AG08396 (cell line): ENCODE measurements at places on chromosomes 2 and 18.
A peak's percentile ranks its signal among the peaks of the same experiment; 100 is the strongest.

DNA sequence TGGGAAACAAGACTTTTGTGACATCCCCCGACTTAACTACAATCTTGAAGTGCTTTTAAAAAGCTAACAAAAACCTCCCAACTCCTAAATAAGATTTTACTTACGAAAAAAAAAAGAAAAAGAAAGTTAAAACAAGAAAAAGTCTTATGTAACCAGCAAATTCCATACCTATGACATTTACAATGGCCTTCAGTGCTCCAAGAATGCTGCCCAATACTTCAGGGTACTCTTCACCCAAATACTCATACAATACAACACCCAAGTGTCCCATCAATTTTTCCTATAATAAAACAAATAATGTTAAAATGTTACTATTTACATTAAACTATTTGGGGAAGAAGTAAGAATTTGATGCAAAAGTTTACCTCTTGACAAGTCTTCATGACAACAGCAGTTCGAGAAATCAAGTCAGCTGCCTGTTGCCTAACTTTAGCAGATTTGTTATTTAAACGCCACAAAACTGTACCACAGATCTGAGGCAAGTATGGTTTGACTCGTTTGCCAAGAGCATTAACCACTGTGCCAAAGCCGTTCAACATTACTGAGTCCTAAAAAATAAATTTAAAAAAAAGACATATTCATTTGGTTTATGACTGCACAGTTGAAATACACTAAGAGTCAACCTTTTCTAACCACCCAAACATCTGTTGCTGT, 34.8 kb downstream of the SF3B1 start:
- DNase-seq = no peak

- peak; percentile 55 for DNase-seq
These were observed 384.5 kb downstream of the MTX2 start for GRCh38 chr2:176653479-176654443.

DNA sequence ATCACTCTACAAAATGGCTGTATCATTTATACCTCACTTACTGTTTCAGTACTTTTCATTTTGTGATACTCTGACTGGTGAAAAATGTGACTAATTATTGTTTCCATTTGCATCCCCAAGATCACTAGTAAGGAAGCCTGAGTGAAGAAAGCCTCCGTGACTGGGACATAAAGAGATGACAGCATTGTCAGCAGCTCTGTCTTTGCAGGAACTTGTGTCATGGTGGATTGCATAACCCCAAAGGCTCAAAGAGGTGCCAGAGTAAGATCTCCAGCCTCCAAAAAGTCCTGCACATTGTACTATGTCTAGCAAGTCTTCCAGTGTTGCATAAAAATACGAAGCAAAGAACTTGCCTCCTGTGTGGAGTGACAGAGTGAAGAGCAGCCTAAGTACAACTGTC, 187.5 kb upstream of the CRIM1 start:
- DNase-seq = no peak

DNA sequence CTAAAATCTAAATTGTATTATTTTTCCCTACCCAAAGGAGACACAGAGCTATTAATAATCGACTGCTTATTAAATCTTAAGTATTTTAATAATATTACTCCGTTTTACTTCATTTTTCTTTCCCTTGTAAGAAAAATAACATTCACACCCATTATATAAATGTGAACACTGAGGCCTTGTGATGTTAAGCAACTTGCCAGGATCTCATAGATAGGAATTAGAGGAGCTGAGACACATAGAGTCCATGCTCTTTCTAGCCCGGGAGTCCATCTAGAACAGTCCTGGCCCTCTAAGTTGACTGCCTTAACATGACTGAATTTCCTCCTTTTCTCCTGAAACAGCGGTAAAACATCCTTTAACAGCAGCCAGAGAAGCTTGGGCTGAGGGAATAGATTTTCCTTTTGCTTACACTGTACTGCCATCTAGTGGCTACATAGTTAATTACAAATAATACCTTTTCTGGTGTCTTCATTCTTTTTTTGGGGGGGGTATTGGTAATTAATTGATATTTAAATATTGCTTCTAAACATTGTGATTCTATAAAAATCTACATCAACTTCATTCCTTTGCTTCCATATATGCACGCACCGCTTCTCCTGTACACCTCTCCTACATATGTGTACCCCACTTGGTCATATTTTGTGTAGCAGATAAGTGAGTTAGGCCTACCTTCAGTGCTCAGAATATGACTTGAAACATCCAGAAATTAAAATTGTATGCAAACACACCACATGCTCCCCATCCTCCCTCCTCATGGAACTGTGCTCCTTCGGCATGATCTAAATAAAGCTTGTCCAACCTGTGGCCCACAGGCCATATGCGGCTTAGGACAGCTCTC, 125.8 kb upstream of the HNMT start:
- peak; percentile 62 for DNase-seq

DNA sequence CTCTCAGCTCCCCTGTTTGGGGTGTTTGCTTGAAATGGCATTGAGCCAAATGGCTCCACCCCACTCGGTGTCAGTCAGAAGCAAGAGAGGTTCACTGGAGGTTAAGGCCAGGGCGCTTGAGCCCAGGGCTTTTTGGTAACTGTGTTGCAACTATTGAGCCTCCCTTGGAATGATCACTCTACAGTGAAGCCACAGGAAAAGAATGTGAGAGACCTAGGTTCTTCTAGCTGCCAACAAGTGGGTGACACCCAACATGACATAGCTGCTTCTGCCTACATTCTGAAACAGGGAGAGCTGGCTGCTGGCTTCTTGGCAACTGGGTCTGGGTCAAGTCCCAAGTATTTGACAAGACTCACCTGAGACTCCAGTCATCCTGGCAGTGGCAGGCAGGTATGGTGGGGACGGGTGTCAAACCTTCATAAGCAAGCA, 7.1 kb upstream of the GRHL1 start:
- peak; percentile 31 for DNase-seq

- DNase-seq = no peak
These were observed 500.9 kb upstream of the DSEL start for GRCh38 chr18:68017385-68017784.

DNA sequence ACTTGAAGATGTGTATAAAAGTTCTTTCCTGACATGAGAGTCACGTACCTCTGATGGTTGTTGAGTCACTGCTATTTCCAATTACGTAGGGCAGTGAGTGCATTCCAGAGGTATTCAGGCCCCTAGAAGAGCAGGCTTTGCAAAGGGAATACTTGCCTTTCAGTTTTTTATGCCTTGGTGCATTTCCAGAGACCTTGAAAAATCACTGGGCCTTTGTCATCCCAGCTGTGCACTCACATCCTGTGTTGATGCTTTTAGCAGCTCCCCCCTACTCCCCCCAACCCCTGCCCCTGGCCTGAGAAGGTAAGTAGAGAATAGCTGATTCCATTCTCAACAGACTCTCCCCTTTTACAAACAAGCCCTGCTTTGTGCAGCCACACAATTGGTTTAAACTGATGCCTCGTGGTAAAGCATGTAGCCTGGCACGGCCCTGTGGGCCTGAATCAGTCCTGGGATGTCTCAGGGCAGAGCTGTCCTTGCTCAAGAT, 174.2 kb downstream of the PRPF40A start:
- DNase-seq = peak; percentile 66

DNA sequence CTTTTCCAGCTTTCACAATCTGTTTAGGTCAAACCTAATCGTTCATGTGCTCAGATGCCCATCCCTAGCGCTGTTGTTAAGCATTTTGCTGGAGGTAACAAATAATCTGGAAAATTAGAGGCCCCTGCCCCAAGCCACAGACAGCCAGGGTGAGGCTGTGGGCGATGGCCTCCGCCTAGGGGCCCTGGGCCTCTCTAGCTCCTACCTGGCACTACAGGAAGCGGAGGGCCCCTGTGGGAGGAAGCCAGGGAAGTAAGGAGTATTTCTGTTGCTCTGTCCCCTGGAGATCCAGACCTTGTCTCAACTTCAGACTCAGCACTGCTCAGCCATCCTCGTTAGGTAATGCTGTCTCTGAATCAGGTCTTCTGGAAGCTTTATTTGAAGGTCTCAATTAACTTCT, 12.4 kb upstream of the FOSL2 start:
- DNase-seq = no peak

- peak; percentile 47 for DNase-seq
These were observed 297.1 kb downstream of the ARHGAP15 start for GRCh38 chr2:143426296-143426695.

DNA sequence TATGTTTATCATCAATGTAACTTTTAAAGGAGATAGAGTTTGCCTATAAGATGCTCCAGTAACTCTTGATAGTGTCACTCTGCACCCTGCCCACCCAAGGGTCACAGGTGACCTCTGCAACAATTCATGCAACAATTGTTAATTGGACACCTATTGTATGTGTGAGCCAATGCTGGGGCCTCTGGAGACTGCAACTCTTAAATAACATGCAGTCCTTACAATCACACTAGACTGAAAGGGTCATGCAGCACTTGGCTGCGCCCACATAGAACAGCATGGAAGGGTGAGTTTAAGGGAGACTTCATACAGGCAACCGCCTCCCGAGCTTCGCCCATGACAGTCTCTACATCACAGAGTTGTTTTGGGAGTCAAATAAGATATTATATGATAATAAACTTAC, 137.1 kb upstream of the TWIST2 start:
- no peak for DNase-seq

DNA sequence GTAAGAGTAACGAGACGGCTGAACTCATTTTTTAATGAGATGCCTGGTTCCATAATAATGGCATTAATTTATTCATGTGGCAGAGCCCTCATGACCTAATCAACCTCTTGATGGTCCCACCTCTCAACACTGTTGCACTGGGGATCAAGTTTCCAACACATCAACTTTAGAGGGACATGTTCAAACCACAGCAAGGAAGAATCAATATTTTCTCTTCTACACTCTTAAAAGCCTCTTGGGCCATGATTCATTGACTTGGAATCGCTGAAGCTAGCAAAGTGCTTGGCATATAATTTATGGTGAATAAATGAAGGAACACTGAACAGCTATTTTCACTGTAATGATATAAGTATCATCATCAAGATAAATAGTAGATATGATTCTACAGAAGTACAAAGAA, 333.0 kb downstream of the TNS1 start:
- DNase-seq = no peak

DNA sequence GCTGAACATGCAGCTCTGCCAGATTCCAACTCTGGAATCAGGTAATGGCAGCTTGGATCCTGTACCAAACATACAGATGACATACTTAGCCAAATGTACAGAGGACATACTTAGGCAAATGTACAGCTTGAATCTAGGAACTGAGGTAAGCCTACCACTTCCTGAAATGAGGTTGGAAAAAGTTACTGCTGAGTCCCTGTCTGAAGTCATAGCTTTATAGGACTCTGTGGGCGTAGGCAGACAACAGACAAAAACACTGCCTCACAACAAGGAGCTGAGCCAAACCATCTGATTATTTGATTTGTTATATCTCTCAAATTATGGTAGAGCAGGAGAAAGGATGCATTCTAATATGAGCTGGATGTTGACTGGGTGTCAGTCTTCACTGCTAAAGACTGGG, 290.2 kb upstream of the TCF4 start:
- DNase-seq = no peak

DNA sequence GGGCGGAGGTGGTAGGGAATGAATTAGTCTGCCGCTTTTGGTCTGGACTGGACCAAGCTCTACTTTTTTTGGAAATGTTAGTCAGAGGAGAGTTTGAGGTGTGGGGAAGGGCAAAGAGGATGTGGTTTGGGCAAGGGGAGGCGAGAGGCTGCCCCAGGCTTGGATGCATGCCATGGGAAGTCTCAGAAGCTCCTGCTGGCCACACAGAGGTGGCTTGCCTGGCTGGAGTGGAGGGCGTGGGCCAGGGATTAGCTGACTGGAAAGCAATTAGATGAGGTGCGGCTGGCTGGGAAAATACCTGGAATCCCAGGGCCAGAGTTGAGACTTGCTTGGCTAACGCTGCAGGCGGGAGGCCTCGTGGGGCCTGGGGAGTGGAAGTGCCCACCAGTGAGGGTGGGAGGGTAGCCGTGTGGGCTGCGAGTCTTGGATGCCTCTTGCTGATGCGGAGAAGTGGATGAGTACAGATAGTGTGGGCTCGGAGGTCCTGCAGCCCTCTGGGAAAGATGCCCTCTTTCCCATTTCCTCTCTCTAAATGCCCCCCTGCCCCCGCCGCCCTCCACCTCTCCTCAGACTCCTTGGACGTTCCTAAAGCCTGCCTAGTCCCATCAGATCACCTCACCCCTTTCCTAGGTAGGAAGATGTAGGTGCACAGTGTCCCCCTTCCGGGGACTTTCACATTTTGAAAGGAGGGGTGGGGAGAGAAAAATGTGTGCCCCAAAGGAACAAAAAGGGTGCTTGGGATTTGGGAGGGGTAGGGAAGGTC, 117.6 kb downstream of the SMAD7 start:
- DNase-seq = peak; percentile 50

DNA sequence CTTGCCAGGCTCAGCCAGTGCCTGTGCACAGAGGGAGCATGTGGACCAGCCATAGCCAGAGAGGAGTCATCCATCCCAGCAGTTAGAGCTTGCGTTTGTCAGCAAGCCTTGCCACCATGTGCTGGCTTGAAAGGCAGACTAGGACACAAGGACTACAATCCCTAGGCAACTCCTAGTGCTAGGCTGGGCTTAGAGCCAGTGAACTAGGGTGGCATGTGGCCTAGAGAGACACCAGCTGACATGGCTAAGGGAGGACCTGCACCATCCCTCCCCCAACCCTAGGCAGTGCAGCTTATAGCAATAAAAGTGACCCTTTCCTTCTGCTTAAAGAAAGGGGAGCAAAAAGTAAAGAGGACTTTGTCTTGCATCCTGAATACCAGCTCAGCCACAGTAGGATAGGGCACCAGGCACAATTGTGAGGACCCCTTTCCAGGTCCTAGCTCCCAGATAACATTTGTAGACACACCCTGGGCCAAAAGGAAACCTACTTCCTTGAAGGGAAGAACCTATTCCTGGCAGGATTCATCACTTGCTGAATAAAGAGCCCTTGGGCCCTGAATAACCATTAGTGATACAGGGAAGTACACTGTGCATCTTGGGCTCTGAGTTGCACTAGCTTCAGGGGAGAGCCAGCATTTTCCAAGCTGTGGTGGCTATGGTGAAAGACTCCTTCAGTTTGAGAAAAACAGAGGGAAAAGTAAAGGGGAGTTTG, 38.7 kb upstream of the UXS1 start:
- DNase-seq = no peak

DNA sequence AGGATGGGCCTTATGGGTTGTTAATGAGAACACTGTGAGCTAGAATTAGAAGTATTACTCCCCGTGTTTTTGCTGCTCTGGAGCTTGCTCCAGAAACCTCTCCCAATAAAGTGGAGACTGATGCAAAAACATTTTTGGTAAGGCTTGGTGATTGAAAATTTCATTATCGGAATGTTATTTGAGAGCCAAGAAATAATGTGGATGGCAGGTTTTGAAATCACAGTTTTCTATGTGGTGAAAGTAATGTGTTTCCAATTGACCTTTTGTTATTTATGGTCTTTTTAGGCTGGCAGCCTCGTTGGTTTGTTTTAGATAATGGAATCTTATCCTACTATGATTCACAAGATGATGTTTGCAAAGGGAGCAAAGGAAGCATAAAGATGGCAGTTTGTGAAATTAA, 5.1 kb downstream of the PLEKHA3 start:
- DNase-seq = no peak

GRCh38 chr18:56488739-56489138, 149.7 kb downstream of the TXNL1 start:
- DNase-seq = no peak

GRCh38 chr2:241265506-241265905, 50.0 kb downstream of the HDLBP start:
- no peak for DNase-seq

- no peak for DNase-seq
These were observed 26.2 kb downstream of the CREG2 start for GRCh38 chr2:101361121-101361520.
